Activated CD8-positive, alpha-beta memory T cell treated with anti-CD3 and anti-CD28 coated beads for 1 hour (primary cell): ENCODE measurements at places on chromosomes 5 and 9.

DNA sequence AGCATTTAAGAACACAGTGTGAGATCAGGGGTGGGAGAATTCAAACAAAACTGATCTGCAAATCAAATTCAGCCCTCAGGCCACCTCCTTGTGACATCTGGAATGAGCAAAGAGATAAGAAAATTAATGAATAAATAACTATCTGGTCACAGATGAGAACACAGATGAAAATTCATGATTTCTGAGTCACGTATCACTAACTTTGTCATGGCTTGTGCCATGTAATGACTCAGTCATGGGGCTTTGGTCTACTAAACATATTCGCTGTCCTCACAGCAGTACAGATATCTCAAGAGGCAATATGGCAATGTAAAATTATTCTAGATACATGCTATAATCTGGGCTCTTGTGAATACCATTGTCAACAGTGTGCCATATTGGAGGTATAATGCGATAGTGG is 274.4 kb downstream of the MAN2A1 start:
- no peak for DNase-seq

- DNase-seq = no peak
Measured at GRCh38 chr5:105696440-105696839, 1974.3 kb downstream of the EFNA5 start.

GRCh38 chr9:130406278-130406895 is 38.4 kb upstream of the ASS1 start:
- no peak for DNase-seq

DNA sequence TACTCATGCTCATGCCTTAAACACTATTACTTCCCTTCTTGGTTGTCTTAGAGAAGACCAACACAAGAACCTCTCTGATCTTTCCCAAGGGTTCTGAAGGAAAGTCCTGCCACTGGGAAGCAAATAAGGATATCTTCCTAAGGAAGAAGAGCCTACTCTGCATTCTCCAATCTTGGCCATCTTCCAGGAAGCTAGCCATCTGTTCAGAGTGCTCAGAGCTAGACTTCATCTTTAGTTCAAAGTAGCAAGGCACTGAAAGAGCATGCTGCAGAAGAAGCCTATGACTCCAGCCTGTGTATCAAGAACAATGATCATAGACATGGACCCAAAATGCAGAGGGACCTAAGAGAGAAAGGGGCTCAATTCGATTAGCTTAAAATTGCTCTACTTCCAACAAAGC is 114.7 kb downstream of the KIAA0825 start:
- no peak for DNase-seq

DNA sequence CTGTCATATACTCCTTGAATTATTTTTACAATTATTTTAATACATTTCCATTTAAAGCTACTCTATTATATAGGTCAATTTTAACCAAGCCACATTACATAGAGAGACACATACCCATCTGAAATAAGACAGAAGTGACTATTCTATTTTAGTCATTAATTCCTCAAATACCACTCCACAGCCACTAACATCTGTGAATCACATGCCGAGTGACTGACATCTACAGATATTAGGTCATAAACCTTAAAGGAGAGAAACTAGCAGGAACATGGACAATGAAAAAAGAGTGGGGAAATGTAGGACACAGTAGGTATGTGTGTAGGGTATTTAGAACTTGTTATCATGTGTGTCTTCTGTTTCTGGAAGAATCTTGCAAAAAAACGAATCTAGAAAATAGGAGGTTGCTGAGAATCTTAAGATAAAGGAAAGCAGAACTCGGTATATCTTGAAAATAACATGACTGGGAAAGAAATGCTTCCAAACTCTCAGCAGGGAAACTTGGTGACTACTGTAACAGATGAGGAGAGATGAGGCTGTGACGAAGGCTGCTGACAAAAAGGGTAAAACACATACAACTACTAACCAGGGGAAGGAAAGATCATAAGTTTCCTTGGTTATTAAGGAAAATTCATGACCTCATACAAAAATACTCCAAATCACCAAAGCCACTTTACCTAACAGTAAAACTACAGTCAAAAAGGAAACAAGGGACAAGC is 84.6 kb downstream of the PLPP1 start:
- DNase-seq = no peak

- no peak for DNase-seq
Measured at GRCh38 chr5:134509308-134510040, 16.0 kb upstream of the JADE2 start.

DNA sequence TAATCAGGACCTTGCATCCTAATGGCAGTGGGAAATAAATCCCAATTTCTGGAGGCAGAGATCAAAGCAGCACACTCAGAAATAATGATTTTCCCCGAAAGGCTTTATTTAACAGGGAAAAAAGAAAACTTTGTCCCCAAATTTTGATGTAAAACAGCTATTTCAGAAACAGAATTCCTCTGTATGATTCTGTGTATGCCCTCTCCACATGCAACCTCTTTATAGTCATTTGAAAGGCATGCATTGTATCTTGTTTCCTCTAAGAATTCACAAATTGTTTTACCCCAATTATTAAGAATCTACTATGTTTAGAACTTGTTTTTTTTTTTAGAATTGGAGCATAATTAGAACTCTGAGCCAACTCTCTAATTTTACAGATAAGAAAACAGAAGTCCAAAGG is 2.7 kb upstream of the PTAR1 start:
- no peak for DNase-seq

- DNase-seq = no peak
Measured at GRCh38 chr9:124884376-124884775, 22.4 kb downstream of the ARPC5L start.

GRCh38 chr5:139872851-139873794 is 77.5 kb downstream of the PSD2 start:
- DNase-seq = no peak

- DNase-seq = no peak
Measured at GRCh38 chr9:91676046-91676445, 252.4 kb upstream of the NFIL3 start.

GRCh38 chr9:19799784-19800183 is 10.9 kb upstream of the SLC24A2 start:
- no peak for DNase-seq

DNA sequence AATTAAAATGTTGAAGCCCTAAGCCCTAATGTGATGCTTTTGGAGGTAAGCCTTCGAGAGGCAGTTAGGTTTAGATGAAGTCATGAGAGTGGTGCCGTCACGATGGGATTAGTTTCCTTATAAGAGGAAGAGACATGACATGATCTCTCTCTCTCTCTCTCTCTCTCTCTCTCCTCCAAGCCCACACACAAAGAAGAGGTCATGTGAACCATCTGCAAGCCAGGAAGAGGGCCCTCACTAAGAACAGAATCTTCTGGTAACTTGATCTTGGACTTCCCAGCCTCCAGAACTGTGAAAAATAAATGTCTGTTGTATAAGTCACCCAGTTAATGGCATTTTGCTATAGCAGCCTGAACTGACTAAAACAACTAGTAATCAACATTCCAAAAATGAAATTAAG is 175.5 kb downstream of the GNA14 start:
- no peak for DNase-seq

DNA sequence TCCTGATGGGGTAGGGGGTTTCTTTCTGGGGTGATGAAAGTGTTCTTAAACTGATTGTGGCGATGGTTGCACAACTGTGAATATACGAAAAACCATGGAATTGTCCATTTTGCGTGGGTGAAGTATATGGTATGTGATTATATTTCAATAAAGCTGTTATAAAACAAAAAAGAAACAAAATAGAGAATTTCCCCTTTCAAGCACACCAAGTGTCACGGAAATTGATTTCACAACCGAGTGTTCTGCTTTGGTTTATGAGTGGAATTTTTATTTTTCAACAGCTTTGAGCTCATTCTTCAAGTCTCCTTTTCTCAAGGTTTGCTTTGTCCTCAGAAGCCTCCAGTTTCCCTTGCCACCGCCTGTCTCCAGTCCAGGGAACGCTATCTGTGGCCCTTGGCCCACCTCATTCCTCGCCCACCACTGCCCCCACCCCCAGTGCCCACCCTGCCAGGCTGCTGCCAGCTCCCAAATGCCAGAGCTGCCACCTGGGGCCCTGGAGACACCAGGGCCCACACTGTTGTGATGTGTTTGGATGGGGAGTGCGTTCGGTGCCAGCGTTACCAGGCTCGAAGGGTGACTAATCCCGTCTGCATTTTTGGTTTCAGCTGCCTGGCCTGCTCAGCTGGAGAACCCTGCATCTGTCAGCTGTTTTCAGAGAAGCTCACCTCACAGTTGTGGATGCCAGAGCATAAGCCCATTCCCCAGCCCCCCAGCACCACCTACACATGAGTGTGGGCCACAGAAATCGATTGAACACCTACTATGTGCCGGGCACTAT is 30.4 kb downstream of the DUSP1 start:
- no peak for DNase-seq

- DNase-seq = no peak
Measured at GRCh38 chr5:124867137-124867704, 120.8 kb upstream of the ZNF608 start.

- no peak for DNase-seq
Measured at GRCh38 chr5:168851902-168852321, 272.7 kb upstream of the PANK3 start.

DNA sequence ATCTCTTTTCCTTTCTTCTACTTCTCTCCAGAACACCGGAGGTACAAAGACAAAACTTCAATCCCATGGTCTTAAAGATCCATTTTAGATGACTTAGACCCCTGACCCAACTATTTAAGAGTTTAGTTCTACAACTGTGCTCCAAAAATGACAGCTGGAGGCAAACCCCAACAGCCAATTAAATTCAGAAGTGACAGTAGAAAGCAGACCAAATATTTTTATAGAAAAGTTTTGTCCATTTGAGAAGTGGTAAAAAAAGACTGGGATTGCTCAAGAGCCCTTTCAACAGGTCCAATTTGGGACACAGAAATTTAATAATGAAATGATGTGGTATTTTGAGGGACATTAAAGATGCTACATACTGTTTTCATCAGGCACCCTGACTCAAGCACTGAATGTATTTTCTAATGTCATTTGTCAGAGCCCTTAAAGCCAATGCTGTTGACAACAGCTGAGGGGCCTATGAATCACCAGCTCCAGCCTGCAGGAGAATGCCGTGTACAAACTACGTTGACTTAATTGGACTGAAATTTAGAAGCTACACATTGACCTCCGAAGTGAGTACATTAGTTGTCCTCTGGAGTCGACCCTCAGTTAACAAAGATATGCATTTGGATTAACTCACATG is 147.5 kb upstream of the PIK3R1 start:
- no peak for DNase-seq
